Vagina (tissue), 2 donors: ENCODE measurements at places on chromosomes 16 and 17. TPM values are rescaled to one million over a fixed set of nuclear protein-coding genes. Genes with fewer than 3 reads are reported as not detected.

Gene CCL14
- total RNA-seq, result 93.1 TPM

Gene ACSM5
- total RNA-seq, result 2.9 TPM

Gene CFAP119
- 1.7 TPM for total RNA-seq

Gene SLC52A1
- 0.49 TPM for total RNA-seq

DNA sequence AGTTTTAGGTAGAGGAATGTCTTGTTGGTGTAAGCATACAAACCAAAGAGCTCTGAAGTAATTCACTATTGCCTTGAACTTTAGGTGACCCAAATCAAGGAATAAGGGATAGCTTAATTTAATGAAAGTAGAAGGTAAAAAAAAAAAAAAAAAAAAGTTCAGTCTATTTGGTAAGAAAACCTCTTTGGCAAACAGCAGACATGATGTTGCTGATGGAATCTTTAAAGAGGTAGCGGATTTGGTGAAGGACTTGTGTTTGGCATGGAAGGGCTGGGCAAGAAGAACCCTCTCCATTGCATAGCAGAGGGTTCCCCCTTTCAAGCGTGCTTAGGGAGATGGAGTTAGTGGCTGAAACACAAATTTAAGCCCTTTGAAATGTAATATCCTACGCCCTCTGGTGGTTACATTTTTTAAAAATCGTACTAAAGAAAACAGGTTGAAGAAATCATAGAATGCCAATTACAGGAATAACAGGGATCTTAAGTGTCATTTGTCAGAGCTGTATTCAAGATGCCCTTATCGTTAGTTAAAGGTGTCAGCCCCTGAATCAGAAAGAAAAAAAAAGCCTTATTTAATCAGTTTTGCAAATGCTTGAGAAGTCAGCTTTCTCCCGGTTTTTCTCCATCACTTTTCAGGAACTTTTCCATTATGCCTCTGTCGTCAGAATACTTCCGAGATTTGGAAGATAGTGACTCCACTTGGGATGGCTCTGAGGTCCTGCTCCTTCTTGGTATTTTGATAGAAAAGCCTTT, 383.1 kb downstream of the KCNJ2 start:
- H3K36me3 ChIP-seq, result no peaks in the 10 kb centered on the region
- no peaks in the 10 kb centered on the region for H3K4me1 ChIP-seq
- no peaks in the 10 kb centered on the region for H3K27me3 ChIP-seq
- DNase-seq, result no peak

DNA sequence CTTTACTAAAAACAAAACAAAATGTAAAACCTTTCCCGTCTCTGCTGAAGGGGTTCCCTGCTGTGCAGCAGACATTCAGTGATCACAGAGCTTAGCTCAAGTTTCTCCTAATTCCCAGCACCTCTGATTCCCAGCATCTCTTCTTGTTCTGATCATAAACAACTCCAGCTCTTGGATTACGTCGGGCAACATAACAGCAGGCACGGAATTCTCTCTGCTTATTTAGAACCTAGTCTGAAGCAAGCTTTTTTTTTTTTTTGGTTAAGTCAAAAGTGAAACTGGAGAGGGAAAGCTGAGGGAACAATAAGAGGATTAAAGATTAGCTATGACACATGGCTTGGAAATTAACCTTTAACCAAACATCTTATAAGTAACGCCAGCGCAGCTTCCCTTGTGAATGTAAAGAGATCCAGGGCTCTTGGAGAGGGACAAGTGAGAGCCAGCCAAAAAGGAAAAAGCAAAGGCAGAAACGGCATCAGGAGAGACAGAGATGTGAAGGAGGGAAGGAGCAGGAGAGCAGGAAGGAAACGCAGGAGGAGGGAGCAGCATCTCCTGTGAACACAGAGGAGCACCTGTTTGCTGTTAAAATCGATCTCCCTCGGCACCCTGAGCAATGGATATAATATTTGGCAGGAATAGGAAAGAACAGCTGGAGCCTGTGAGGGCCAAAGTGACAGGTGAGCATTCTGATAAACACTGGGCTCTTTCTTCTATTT, at the start of gene BCO1:
Gene BCO1, plus strand, starts transcription at position 394 of the 716 bp plus-strand sequence. Its CDS starts 220 bp downstream, at position 614.
- H3K27ac ChIP-seq, result peak within 1 kb of the TSS; percentile 74
- no peak for DNase-seq
- H3K27me3 ChIP-seq, result no peaks in the 10 kb centered on the region
- no peaks in the 10 kb centered on the region for H3K36me3 ChIP-seq

DNA sequence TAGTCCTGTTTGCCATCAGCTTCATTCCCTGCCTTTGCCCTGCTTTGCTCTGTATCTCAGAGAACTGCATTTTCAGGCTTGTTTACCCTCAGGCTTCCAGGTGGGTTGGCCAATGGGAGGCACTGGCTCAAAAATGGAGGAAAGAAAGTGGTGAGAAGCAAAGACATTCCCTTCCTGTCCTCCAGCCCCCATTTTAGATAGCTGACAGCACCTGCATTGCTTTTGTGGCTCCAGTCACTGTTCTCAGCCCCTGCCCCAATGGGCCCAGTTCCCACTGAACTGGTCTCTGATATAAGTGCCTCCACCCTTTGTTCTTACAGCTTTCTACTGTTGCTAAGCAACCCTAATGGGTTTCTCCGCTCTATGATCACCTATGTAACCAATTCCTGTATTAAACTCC, 19.4 kb upstream of the SDK2 start:
- no peak overlapping the region for H3K4me3 ChIP-seq
- DNase-seq, result no peak
- no peaks in the 10 kb centered on the region for H3K27me3 ChIP-seq
- H3K36me3 ChIP-seq, result no peaks in the 10 kb centered on the region
- H3K27ac ChIP-seq, result no peak overlapping the region
- H3K4me1 ChIP-seq, result no peaks in the 10 kb centered on the region

- DNase-seq, result no peak
- H3K27me3 ChIP-seq, result no peaks in the 10 kb centered on the region
- no peaks in the 10 kb centered on the region for H3K4me1 ChIP-seq
- no peak overlapping the region for H3K27ac ChIP-seq
- no peak overlapping the region for H3K4me3 ChIP-seq
Observed at GRCh38 chr16:55756963-55757362, 75.9 kb downstream of the CES1 start.

DNA sequence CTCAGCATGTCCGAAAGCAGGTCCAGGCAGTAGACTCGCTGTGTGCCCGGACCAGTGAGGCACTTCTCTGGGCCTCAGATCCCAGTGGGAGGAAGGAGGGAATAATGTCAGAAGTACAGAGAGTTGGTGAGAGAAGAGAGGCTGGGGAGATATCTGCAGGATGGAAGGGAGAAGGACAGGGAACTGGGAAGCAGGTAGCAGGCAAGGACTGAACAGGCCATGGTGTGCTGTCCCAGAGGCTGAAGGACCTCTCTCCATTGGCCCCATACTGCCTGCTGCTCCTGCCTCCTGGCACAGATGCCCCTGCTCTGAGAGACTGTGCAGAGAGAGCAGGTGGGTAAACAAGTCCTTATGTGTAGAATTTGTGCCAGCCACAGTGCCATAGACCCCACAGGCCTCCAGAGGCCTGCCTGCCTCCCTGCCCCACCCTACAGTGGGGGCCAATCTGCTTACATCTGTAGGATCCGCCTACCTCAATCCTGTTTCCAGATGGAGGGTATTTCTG, 34.2 kb upstream of the CRHR1 start:
- H3K4me1 ChIP-seq, result no peaks in the 10 kb centered on the region
- H3K27me3 ChIP-seq, result no peaks in the 10 kb centered on the region
- H3K36me3 ChIP-seq, result no peaks in the 10 kb centered on the region

DNA sequence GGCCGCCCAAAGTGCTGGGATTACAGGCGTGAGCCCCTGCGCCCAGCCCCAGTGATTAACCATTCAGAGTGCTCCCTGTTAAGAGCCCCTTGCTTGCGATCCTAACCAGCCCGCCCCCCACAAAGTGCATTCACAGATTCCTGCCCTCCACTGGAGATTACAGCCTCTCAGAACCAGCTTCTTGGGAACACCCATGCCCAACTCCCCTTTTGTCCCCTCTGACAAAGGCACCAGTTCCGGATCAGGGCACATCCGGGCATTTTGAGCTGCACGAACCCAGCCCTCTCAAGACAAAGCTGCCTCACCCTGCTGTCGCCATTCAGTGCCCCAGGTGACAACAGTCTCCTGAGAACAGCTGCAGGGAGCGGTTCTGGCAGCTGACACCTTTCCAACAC, 848 bp upstream of the KRT19 start:
- peak overlapping the region; percentile 87 for H3K27ac ChIP-seq
- no peak overlapping the region for H3K4me3 ChIP-seq
- H3K27me3 ChIP-seq, result no peaks in the 10 kb centered on the region
- DNase-seq, result no peak

DNA sequence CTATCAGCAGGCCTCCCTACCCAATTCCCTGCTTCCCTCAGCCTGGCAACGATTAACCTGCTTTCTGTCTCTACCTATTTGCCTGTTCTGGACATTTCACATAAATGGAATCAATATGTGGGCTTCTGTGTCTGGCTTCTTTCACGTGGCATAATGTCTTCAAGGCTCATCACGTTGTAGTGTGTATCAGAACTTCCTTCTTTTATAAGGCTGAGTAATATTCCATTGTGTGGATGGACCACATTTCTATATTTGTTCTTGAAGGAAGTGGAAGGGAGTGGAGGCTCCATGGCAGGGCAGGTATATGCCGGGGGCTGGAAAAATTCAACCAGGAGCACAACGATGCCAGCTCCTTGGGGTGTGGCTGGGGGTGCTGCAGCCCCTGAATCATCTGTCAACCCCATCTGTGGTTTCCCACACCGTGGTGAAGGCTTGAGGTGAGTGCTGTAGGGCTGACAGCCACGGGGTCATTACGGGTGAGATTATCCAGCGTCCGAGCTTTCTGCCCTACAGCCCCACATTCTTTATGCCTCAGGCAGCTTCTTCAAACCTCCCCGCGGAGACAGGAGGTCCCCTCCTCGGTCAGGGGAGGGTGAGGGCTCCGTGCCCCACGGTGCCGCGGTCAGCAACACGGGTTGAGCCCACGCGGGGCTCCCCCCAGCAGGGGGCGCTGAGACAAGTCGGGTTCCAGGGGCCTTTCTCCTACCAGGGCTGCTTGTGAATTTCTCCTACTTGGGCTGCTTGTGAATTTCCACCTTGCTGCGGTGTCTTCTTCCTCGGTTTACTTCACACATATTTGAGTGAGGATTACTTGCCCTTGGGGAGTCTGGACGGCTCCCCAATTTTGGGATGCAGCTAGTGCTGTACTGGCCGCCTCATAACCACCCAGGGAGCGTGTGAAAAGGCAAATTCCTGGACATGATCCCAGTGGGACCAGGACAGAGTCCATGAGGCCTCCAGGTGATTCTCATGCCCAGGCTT, 18.3 kb upstream of the WFIKKN2 start:
- no peak overlapping the region for H3K27ac ChIP-seq
- H3K4me1 ChIP-seq, result peaks cover 7% of the 10 kb centered on the region
- no peak for DNase-seq
- H3K27me3 ChIP-seq, result no peaks in the 10 kb centered on the region

GRCh38 chr16:57999366-57999970, 1.0 kb downstream of the ZNF319 start:
- H3K27me3 ChIP-seq, result no peaks in the 10 kb centered on the region
- H3K4me1 ChIP-seq, result peaks cover 44% of the 10 kb centered on the region
- peak overlapping the region; percentile 88 for H3K4me3 ChIP-seq
- no peaks in the 10 kb centered on the region for H3K36me3 ChIP-seq
- DNase-seq, result no peak
- H3K27ac ChIP-seq, result peak overlapping the region; percentile 78

GRCh38 chr16:83592778-83593177, 215.0 kb upstream of the HSBP1 start:
- H3K4me3 ChIP-seq, result no peak overlapping the region
- no peaks in the 10 kb centered on the region for H3K4me1 ChIP-seq
- H3K27ac ChIP-seq, result no peak overlapping the region
- no peak for DNase-seq
- H3K27me3 ChIP-seq, result no peaks in the 10 kb centered on the region
